Frontal cortex (tissue), 4 donors: ENCODE measurements at places on chromosomes 7 and 10. TPM values are rescaled to one million over a fixed set of nuclear protein-coding genes. Genes with fewer than 3 reads are reported as not detected.

GRCh38 chr10:70334526-70335245, 47.7 kb downstream of the LRRC20 start:
- no peak for DNase-seq

DNA sequence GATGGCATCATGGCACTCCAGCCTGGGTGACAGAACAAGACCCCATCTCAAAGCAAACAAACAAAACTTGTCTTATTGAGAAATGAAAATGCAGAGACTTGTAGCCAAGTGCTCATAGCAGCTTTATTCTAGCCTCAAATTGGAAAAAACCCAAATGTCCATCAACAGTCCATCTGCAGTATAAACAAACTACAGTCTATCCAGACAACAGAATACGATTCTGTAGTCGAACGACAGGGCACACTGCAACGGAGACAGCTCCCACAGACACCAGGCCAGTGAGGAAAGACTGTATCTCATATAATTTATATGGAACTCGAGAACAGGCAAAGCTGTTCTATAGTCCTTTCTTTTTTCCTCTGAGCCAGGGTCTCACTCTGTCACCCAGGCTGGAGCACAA, 40.8 kb upstream of the SUN1 start:
- no peak for DNase-seq

DNA sequence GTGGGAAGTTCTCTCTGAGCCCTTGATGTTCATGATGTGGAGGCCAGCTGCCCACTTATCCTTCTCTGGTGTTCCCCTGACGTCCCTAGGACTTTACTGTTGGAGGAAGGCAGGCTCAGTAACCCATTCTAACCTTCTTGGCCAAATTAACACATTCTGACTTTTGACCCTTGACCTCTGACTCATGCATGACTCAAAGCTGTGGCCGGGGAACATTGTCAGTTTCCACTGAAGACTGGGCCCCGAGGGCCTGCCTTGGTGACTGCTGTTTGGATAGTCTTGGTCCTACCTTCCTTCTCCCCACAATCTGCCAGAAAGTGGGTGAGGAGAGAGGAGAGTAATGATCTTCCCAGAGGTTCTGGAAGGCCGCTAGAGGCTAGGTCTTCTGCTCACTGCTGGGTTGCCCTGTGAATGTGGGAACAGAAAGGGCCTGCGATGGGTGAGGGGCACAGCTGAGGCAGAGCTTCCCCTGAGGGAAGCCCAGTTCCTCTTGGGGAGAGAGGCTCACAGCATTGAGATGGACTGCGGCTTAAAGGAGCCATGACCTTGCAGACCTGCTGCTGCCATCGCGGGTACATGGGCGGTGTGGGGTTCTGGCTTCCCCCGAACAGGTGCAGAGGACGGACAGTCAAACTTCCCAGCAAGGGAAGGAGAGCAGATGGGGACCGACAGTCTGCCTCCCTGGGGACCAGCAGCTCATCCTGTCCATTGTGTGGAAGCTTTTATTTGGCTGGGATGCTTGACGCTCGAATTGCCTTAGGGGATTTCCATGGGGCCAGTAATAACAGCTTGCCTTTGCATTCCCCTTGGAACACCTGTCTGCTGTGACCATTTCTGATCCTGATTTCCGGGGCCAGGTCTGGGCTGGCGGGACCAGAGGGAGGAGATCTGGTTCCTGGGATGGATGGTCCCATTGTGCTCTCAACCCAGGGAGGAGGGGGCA, 43.8 kb downstream of the ADAMTS14 start:
- no peak for DNase-seq

GRCh38 chr7:106392590-106392989, 107.8 kb upstream of the NAMPT start:
- DNase-seq: no peak

Gene SPDYE8
- under 0.01 TPM for total RNA-seq
